ENCODE measurements at places on chromosomes 12 and 14.

DNA sequence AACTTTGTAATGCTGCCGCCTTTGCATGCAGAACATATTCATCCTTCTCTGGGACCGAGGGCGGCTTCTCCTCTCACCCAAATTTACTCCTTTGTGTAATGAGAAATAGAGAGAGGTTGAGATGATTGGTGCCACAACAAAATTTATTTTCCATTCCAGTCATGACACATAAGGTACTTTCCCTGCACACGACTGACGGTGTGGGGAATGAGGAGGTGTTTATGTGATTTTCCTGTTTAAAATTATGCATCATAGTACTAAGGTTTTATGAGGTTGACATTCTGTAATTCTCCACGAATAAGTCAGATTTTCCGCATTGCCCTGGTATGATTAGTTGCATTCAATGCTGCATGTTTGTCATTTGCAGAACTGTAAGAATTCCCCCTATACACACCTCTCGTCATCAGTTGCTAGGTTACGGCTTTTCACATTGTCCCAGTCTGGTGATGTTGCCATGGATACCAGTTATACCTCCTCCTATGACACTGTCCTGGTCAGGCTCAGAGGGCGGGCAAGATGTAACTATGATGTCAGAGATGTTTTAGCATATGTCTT is 23.1 kb downstream of the BICDL1 start:
- DNase-seq: peak; percentile 79

GRCh38 chr12:14572401-14572800 is 4.7 kb upstream of the PLBD1 start:
- DNase-seq: no peak

GRCh38 chr12:29224572-29224971 is 75.5 kb downstream of the FAR2 start:
- no peak for DNase-seq

GRCh38 chr12:58720421-58720820 is 199.9 kb downstream of the LRIG3 start:
- DNase-seq: no peak

DNA sequence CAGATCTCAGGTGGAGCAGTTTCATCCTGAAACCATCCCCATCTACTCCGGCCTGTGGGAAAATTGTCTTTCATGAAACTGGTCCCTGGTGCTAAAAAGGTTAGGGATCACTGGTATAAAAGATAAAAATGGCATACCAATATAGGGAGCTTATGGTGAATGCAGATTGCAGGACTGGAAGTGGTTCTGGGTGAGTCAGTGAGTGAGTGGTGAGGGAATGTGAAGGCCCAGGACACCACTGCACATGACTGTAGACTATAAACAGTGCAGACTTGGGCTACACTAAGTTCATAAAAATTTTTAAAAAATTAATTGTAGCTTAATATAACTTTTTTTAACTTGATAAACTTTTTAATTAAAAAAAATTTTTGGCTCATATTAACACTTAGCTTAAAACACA is 67.0 kb upstream of the RD3L start:
- DNase-seq: no peak

DNA sequence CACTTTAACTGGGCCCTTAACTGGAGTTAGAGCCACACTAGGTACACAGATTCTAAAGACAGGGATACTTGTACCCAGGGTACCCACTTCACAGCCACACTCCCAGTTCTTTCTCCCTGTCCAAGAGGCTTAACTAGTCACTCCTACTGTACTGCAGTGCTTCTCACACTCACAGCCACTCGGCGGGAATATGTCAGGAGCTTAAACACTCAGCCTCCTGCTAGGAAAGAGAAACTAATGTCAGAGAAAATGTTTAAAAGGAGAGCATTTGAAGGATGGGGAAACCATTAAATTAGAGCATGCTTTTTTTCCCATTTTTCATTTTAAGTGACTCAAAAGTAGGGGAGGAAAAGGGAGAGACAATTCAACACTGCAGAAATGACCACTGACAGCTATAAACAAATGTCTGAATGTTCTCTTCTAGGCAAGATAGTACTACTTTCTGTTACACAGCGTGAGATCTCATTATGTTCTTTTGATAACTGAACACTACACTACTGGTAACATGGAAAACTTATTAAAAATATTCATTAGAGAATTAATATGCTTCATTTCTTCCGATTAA is 22.9 kb upstream of the MDM1 start:
- no peak for DNase-seq
